ENCODE measurements at places on chromosomes 7 and 10.

GRCh38 chr7:78121888-78122287 is 323.3 kb downstream of the PHTF2 start:
- no peak for DNase-seq

DNA sequence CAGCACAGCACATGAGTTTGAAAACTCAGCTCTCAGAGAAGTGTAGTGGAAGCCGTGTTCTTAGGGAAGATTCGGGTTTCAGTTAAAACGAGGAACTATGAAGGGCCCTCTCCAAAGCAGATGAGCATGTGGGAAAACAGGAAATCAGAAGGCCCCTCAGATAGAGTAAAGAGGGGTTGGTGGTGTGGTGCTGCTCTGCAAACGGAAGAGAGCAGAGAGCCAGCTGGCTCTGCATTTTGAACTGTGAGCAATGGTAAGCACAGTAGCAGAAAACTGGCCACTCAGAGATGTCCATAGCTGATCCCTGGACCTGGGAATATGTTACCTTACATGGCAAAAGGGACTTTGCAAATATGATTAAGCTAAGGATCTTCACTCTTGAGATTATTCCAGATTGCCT is 27.9 kb upstream of the CUL1 start:
- DNase-seq, result no peak

DNA sequence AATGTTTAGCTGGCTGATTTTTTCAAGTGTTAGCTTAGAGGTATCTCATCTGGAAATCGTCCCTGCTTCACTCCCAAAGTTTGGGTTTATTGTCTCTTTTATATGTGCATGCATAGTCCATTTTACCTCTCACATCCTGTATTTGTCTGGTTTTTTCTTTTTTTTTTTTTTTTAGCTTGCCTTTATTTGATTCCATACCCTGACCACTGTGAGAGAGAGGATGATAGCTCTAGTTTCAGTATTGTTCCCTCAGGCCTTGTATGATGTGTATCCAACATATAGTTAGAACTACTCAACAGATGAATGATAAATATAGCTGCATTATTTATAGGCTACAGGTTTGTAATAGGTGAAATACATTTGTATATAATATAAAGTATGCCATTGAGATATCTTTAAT is 29.9 kb downstream of the PCGF5 start:
- no peak for DNase-seq

GRCh38 chr7:103521937-103522336 is 75.9 kb upstream of the SLC26A5 start:
- DNase-seq, result no peak

DNA sequence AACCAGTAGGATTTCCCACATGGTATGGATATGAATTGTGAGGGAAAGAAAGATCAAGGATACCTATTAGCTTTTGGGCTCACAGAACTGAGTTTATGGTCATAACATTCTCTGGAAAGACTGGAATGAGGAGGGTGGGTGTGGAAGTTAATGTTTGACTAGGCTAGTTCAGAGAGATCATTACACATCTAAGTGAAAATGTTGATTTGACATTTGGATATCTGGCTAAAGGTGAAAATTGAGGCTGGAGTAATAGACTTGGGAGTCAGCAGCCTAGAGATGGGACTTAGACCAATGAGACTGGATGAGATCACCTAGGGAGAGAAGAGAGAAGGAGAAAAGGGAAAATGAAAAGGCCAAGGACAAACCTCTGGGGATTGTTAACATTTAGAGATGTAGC is 437.3 kb downstream of the CCSER2 start:
- no peak for DNase-seq

GRCh38 chr10:95729323-95730055 is 26.5 kb upstream of the ENTPD1 start:
- DNase-seq, result no peak

- no peak for DNase-seq
Measured at GRCh38 chr10:116817780-116818343, 31.4 kb upstream of the ENO4 start.

DNA sequence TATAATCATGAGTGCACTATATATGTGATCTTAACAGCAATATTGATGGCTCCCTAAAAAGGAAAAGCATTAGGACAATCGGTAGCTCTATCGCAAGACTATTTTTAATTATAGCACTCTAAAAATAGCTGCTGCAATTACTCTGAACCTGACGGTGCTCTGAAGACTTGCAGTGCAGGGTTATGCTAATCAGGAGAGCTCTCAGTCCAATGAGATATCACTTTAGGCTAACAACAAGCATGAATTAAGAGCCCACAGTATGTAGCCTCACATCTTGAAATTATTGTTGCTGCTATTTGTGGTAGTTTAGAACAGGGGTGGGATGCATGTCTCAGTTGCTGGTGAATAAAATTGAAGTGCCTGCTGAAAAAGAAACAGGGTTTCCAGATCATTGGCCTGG is 515.8 kb upstream of the AKR1E2 start:
- no peak for DNase-seq

- no peak for DNase-seq
Measured at GRCh38 chr7:34208878-34209621, 303.7 kb downstream of the BMPER start.

- DNase-seq, result no peak
Measured at GRCh38 chr7:83697804-83698530, 49.0 kb upstream of the SEMA3E start.

DNA sequence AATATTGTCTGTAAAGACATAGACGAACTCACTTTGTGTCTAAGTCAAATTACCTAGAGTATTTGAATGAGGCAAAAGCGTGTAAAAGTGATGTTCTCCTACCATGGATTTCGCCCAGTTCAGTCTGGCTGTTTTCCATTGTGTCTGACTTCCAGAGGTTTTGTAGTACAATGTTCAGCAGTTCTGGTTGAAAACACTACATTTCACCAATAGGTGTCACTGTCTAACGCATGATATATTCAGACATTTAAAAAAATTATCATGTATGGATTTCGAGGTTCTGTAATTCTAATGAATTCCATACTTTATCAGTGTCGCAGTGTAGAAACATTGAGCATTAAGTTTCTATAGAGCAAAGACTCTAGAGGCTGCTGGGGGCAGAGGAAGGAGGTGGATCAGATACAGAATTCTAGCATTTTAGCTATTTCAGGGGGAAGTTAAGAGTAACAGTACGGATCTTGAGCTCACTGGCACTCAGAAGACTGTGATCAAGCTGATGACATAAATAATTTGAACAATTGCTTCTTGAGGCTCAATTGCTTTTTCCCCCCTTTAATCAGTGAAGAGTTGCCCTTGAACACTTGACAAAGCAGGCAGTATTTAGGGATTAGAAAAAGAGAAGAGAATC is 196.9 kb upstream of the RHOBTB1 start:
- peak; percentile 84 for DNase-seq

- DNase-seq, result no peak
Measured at GRCh38 chr7:116148626-116149025, 61.7 kb upstream of the TES start.

DNA sequence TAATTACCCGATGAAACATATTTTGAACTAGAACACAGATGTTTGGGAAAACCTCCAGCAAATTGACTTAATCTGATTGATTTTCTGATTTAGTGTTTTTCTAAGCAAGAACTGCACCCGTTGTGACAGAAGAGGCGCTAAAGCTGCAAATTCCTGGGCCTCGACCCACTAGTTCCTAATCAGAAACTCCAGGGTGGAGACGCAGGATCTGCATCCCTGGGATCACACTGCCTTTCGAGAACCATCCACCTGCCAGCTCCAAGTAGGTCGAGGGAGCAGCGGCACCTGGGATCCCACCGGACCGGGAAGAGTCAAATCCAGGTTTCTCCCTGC is 136.8 kb upstream of the CDCA7L start:
- no peak for DNase-seq

- DNase-seq, result no peak
Measured at GRCh38 chr7:65390588-65390987, 16.9 kb downstream of the ZNF92 start.

DNA sequence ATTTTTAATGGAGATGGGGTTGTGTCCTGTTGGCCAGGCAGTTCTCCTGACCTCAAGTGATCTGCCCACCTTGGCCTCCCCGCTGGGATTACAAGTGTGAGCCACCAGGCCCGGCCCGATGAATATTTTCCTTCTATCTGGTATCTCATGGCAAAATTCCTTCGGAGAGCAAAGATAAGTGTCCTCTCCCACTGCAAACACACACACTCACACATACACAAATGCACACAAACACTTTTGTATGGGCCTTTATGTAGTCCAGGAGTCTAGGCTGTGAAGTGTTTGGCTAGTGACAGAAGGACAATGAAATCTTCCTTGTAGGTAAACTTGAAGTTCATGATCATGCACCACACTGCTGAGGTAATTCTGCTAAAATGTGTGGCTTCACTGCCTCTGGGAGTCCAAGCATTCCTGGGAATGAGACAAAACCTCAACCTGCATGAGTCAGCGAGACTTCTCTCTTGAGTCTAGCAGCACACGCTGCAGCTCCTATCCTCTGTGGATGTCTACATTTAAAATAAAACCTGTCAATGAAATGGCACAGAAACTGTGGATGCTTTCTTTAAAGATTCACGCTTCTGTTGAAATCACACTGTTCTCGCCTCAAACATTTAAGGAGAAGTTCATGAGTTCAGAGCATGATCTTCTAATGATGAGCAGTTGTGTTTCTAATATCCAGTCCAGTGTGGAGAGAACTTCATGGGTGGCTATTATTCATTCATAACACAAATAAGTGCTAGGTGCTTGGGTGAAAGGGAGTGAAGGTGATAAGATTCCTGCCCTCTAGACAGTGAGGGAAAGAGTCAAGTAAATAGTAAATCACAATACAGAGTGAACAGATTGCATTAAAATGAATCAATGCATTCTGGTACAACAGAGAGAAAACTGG is 96.5 kb downstream of the NRP1 start:
- DNase-seq, result peak; percentile 78

DNA sequence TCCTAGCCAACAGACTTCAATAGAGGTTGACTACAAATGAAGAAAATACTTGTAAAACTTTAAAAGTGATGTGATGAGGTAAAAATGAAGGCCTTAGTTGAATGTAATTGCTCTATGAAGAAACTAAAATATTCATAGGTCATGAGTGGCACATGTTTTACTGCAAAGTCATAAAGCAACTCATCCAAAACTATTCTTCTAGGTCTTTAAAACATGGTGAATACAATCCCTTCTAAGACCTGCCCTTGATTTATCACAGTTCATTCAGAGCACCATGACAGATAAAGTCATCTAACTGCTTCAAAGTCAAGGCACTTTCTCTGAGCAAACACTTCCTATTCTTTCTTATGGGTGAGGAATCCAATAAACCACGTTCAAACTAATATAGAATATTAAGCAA is 713.5 kb downstream of the SORCS1 start:
- no peak for DNase-seq

DNA sequence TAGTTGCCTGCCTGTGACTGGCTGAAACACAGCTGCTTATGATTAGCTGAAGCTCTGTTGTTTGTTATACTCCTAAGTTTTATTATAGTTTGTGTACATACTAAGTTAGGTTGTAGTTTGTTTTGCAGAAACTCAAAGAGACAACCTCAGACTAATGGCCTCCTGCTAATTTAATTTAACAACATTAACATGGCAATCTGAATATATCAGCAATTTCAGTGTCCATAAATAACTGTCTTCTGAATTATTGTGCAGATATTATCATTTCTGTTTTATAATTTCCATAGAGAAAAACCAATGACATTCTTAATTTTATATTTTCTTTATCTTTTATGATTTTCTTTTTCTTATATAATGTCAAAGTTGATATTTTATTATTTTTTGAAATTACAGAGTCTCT is 298.1 kb upstream of the PLXDC2 start:
- DNase-seq, result no peak

GRCh38 chr7:63041786-63042185 is 956.9 kb upstream of the ZNF722 start:
- no peak for DNase-seq

DNA sequence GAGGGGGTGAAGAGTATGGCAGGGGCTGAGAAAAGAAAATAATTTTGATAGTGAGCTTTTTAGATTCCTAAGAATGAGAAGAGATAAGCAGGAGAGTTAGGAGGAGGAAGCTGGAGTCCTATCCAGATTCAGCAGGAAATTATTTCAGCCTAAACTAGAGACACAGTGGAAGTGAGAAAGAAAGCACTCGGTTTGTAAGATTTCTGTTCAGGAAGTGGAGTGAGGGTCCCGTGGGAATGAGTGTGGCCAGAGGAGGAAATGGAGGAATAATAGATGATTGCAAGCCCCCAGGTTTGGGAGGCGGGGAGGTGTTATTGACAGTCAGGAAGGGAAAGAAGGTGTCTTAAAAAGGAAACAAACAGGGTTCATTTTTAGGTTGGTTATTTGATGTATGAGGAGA is 84.8 kb upstream of the NRP1 start:
- no peak for DNase-seq

DNA sequence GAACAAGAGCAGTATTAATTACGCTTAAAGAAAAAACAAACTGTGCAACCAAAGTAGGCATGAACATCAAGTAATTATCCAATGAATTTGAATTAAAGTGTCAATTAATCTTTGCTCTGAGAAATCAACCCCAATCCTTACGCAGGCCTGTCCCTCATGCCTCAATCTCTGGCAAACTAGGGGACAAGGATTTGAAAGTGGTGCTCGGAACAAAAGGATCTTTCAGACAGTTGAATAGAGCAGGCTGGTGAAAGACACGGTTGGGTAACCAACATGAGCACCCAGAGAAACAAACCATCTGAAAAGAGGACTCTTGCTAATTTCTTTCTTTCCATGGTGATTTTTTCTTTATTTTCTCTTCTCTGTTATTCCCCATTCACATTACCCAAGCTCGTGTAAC is 203.5 kb upstream of the PHF14 start:
- DNase-seq, result no peak

DNA sequence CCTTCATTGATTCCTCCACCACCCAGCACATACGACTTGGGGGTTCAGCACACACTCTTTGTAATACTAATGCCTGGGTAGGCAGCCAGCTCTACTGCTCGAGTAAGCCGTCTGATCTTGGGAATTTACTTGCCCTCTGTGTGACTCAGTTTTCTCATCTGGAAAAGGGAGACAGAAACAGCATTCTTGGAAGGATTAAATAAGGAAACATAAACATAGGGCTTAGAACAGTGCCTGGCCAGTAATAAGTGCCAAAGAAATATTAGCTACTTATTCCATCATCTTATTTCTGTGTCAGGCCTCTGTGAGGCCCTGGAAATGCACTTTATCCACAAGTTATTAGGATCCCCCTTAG is 130.1 kb downstream of the TNS3 start:
- no peak for DNase-seq

GRCh38 chr10:68668972-68669371 is 52.1 kb upstream of the CCAR1 start:
- no peak for DNase-seq

DNA sequence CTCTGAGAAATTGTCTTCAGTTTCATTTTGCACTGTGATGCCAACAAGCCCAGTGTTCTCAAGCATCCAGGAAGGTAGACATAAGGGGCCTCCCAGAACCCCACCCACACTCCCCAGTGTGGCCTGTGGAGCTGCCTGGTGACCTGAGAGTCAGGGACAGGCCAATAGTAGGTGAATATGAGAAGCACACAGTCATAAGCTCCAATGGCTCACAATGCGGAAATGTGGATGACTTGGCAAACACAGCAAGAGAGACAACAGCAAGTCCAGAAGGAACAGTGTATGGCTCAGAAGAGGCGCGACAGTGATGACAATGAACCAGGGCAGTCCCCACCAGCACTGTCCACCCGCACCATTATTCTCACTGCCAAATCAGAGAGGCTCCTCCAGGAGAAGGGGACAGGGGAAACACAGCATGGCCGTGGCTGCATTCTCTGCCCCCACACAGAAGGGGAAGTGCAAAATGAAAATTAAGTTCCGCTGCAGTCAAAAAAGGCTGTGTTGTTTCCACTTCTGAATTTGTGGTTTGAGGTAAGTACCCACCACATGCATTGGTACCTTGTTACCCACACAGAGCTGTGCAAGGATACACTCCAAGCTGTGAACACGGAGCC is 419.8 kb downstream of the GRID1 start:
- no peak for DNase-seq

GRCh38 chr7:139054101-139054500 is 18.3 kb upstream of the ZC3HAV1L start:
- no peak for DNase-seq

All from HFF-Myc (cell line).